HCT116 (cell line): ENCODE measurements at places on chromosomes 7 and 10.

DNA sequence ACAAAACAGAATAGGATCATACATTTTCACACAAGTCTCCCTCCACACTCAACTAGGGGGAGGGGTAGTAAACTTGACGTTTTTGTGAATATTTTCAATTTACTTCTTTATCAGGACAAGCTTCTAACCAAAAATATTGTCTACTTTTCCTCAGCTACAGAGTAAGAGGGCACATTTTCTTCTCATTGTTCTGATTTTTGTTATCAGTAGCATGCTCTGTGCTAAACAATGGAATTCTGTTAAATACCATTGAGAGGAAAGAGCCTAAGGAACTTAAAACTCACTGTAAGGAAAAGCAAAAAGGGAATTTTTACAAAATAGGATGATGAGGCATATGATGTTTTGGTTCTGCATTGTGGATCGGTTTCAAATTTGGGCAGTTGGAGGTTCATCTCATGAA is 41.2 kb downstream of the ANLN start:
- DNase-seq, result no peak

DNA sequence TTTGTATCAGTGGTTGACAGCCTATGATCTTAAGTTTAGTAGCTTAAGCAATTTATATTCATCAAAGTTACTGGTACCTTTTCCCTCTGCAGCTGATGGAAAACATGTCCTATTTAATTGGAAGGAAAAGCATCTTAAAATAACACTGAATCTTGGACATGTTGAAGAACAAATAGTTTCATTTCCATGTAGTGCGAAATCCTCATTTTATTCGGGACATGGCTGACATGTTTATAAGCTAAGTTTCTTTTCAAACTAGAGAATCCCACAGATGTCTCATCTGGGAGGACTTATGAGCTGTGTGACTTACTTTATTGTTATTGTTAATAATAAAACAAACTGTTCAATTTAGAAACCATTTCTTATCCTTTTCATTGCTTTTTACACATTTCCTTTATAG is 461.0 kb downstream of the SUGCT start:
- DNase-seq, result no peak

- no peak for DNase-seq
Observed at GRCh38 chr10:90051474-90051873, 350.1 kb downstream of the KIF20B start.

GRCh38 chr7:124801330-124801895 is 35.8 kb upstream of the GPR37 start:
- no peak for DNase-seq

- no peak for DNase-seq
Observed at GRCh38 chr10:22333975-22334282, 11.4 kb upstream of the SPAG6 start.

DNA sequence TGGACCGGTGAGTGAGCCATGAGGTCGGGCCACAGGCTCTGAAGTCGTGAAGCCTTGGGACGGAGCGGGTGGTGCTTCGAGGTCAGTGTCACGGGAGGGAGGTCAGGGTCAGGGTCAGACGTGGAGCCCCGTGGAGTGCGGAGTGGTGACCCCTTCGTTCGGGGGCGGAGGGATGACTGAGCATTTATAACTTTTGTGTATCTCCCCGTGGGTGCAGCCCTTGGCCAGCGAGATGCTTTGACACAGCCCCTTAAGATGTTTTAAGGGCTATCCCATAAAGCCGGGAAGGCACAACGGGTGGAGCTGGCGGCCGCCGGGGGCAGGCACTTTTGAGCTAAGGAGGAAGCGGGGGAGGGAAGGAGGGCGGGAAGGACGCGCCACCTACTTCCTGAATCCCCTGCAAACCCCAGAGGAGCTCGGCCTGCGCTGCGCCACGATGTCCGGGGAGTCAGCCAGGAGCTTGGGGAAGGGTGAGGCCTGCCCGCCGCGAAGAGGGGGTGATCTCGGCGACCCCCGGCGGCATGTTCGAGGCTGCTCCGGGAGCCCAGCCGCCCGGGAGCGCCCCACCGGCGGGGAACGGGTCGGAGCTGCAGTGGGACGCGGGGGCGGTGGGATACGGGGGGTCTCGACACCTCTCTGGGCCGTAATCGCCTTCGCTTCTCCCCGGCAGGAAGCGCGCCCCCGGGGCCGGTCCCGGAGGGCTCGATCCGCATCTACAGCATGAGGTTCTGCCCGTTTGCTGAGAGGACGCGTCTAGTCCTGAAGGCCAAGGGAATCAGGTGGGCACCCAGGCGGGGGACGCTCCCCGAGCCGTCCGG is at the start of gene GSTO1:
Gene GSTO1 (plus strand): TSS at position 400 of the 818 bp plus-strand sequence. CDS start 37 bp downstream, at position 437.
- peak; percentile 51 for DNase-seq

DNA sequence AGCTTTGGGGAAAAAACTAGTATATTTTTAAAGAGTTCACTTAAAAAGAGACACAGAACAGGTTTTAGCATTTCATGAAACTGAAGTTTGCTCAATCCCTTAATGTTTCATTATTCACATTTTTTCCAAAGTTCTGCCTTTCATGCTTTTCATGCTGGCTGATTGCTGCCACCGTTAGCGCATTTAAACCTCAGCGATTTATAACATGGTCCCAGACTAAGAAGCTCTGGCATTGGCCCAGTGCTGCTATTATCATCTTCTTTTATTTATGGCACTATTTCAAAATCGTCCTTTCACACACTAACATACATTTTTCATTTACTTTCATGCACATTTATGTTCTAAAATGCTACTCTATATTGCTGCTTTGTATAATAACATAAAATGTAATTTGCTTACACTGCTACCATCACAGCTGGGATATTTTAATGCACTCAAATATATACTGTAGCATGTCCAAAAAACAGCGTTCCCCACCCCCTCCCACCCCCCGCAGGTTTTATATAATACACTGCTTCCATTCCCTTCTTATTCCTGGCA is 141.9 kb downstream of the MPP7 start:
- DNase-seq, result no peak

GRCh38 chr10:15313843-15314242 is 57.2 kb downstream of the FAM171A1 start:
- no peak for DNase-seq

DNA sequence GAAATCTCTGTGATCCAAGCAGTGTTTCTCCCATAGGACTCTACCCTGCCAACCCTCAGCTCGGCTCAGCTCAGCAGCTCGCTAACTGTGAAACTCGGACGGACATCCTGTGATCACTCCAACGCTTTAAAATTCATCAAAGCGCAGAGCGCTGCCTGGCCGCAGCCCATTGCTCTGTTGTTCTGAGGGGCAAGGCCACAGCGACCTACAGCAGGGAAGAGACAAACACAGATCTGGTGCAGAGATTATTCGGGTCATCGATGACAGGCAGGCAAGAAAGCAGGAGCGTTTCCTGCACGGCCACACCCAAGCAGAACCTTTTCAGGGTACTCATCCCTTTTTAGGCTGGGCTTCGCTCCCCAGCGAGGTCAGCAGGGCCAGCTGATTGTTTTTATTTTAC is 72.1 kb downstream of the INSIG1 start:
- no peak for DNase-seq

GRCh38 chr10:103547391-103547946 is 54.0 kb downstream of the NEURL1 start:
- no peak for DNase-seq

DNA sequence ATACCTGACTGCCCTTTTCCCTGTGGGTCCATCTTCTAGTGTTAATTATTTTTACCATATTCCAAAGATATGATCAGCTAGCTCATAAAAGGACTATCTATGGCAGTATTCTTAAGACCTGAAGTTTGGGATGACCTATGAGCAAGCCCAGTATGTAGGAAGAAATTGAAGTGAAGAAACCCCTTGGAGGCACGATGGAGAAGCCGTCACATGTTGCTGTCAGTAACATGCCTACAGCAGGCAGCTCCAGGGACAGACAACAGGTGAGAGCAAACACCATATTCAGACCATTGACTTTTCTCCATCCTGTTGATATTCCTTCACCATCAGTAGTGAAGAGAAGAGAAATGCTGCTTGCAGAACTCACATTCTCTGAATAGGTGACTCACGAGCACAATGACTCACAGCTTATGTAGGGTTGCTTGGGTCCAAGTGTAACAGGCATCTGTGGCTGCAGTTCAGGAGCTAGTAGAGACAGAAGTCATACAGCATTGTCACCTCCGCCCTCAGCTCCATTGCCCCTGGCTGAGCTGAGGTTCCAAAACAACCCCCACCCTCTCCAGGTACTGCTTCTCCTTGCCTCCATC is 8.4 kb upstream of the LYZL2 start:
- peak; percentile 62 for DNase-seq

DNA sequence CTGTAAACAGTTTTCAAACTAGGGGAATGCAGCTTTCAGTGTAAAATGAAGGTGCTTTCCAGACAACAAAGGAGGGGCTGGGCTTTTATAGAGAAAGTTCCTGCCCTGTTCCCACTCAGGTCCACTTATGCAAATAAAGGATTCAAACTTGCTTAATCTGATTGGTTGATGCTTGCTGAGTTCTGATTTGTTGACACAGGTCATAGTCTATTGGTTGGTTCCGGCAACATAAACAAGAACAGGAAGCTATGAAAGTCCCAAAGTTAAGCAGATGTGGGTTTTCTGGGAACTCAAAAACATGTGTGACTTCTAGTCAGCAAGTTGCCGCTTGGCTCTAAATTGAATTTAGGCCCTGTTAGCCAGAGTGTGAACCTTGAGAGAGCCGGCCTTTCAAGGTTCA is 194.2 kb upstream of the SVIL start:
- no peak for DNase-seq

DNA sequence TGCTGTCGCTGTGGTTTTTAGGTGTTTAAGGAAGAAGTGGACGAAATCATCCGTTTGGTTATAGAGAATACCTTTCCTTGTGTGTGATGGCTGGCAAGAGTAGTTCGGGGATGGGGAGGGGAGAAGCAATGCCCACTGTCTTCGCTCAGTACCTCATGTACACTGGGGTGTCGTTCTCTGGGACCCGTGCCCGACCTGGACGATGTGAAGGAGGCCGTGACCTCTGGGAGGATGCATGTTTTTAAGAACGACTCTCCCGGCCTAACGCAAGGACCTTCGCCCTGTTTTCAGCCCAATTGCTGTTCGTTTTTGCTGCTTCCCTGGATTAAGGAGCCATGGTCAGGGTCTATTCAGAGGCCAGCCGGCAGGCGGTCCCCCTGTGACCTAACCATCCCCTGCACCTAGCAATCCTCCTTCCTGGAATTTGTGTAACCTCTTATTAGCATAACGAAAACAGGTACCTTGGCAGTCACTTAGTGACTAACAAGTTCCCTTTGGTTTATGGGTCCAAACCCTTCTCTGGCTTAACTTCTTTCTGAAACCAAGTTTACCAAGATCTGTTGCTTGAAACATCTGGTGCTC is 1.3 kb downstream of the NFE2L3 start:
- DNase-seq, result no peak

- DNase-seq, result no peak
Observed at GRCh38 chr10:91590904-91591796, 41.7 kb downstream of the PPP1R3C start.

- DNase-seq, result no peak
Observed at GRCh38 chr7:144527051-144527471, 123.6 kb upstream of the NOBOX start.

- no peak for DNase-seq
Observed at GRCh38 chr7:43769791-43770465, 11.4 kb downstream of the BLVRA start.

- no peak for DNase-seq
Observed at GRCh38 chr7:117640465-117640864, 160.6 kb downstream of the CFTR start.
